ENCODE measurements at places on chromosomes 5 and 9.

DNA sequence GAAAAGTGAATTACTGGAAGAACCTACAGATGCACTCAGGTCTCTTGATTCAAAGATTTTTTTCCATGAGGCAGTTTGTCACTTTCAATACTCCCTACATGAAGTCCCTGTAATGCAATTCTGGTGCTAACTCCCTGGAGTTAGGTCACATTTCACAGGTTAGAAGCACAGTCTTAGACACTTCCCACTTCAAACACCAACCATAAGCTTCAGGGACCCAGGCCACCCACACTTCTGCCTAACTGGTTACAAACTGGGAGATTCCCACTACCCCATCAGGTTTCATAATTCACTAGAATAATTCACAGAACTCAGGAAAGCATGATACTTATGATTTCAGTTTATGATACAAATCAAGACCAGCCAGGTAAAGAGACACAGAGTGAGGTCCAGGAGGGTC is 29.0 kb upstream of the FOXI1 start:
- DNase-seq, result no peak

- no peak for DNase-seq
Observed at GRCh38 chr9:97808972-97809371, 44.1 kb upstream of the FOXE1 start.

DNA sequence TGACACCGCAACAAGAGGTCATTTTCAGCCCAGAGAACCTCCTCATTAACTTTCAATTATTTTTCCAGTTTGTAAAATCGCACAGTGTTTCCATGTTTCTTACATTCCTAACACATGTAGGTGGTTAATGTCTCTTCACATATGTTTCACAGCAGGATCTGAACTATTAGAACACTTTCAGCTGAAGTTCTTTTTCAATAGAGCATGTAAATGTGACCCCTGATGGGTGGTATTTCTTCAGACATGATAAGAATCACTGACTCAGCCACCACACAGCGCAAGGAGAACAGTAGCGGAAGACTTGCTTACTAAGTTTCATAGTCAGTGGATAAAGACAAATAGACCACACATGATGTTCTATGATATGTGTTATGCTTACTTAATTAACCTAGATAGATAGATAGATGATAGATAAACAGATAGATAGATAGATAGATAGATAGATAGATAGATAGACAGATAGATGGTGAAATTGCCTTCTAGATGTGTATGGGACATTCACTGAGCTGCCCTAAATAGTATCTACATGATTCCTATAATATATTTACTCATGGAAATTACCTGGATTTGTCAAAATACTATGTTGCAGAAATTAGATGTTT is 1992.1 kb upstream of the NUDT12 start:
- DNase-seq, result no peak

DNA sequence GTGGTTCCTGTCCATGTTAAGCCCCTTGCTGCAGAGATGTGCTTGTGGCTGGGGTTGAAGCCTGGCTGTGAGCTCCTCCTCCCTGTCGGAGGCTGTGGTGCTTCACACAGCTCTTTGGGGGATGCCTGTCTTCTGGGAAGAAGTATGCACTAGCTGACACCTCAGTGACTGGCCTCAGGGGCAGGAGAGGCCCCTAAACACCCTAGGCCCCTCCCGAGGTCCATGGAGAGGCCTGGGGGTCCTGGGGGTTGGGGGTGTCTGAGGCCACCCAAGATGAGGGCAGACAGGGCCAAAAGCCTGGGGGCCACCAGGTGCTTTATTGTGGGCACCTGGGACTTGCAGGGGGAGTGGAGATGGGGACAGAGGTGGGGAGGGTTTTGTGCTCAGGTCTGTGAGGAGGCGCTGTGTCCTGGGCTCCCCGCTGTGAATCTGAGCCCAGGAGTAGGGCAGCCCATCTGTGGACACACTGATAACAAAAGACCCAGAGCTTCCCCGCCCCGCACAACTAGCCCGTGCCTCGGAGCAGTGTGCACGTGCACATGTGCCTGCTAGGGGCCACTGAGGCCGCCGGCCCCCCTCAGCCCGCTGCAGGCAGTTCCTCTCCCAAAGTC is 92.0 kb downstream of the PHF2 start:
- no peak for DNase-seq

DNA sequence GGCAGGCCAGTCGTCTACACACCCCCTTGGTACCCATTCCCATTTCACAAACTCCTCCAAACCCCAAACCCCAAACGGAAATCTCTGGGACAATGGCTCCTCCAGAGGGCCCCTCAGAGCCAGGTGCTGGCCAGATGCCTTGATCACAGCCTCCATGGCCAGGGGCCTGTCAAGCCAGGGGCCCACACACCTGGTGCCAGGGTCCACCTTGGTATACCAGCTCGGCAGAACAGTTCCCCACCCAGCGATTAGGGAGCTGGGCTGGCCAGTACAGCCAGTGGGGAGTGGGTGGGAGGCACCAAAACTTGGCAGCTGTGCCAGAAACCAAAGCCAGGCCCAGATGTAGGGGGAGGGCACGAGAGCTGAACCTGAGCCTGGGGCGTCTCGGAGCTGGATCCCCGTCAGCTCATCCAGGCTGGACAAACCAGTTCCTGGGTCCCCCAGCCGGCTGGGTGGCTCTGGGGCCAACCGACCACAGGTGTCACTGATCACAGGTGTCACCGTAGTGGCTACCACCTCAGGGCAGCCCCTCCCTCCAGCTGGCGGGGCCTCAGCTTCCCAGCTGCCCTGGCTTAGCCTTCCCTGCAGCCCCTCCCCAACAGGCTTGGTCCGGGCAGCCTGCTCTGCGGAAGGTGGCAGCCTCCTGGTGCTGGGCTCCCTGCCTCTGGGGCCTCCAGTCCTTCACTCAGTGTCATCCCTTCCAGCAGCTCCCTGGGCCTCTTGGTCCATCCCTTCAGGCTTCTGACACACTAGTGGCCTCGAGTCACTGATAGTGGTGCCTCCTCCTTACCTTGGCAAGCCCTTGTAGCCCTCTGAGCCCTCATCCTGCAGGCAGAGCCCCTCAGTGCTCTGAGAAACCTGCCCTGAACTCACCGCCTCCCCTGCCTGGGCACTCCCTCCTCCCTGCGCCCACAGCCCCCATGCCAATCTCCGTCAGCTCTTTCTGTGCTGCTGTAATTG is 6.6 kb upstream of the RMND5B start:
- no peak for DNase-seq
